CD8-positive, alpha-beta T cell (primary cell): ENCODE measurements at places on chromosomes 6 and 20. TPM values are rescaled to one million over a fixed set of nuclear protein-coding genes. Genes with fewer than 3 reads are reported as not detected.

Gene TBX18
- not detected for total RNA-seq

GRCh38 chr6:133286765-133287164 is 45.6 kb downstream of the EYA4 start:
- DNase-seq = no peak

GRCh38 chr6:10042280-10042679 is 372.6 kb downstream of the TFAP2A start:
- no peak for DNase-seq

GRCh38 chr6:168333491-168333890 is 13.9 kb upstream of the DACT2 start:
- DNase-seq = no peak

DNA sequence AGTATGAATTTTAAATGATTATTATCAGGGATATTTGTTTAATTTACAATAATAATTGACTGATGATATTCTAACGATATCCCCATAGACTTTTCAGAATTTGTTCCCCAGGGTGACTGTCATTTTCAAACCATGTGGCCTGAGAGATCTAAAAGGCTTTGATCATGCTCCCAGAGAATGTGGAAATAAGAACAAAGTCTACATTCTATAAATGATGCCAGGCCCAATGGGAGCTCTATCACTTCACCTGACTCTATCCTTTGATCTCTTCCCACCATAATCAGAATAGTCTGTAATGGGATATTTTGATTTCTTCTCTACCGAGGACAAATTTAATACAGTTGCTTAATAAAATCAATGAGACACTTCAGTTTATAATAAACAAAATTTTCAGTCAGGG is 483.4 kb upstream of the IRAK1BP1 start:
- no peak for DNase-seq

DNA sequence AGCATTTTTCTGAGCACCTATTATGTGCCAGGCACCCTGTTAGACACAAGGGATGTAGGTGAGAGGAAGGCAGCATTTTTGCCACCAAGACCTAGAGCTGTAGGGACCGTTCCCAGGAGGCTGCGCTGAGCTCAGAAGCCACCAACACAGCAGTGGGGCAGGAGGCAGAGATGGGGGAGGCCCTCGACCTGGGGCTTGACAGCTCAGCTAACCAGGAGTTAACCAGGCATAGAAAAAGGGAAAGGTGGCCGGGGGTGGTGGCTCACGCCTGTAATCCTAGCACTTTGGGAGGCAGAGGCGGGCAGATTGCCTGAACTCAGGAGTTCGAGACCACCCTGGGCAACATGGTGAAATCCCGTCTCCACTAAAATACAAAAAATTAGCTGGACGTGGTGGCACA is 29.5 kb downstream of the KIF25 start:
- DNase-seq = no peak

- DNase-seq = no peak
These were observed 118.6 kb downstream of the OGFRL1 start for GRCh38 chr6:71406865-71407860.

Gene SNAP25
- total RNA-seq = not detected

GRCh38 chr6:89536231-89536630 is 102.3 kb downstream of the LYRM2 start:
- no peak for DNase-seq

- no peak for DNase-seq
These were observed 761.7 kb upstream of the FLRT3 start for GRCh38 chr20:15099130-15099529.

Gene PPP1R16B
- 128 TPM for total RNA-seq

DNA sequence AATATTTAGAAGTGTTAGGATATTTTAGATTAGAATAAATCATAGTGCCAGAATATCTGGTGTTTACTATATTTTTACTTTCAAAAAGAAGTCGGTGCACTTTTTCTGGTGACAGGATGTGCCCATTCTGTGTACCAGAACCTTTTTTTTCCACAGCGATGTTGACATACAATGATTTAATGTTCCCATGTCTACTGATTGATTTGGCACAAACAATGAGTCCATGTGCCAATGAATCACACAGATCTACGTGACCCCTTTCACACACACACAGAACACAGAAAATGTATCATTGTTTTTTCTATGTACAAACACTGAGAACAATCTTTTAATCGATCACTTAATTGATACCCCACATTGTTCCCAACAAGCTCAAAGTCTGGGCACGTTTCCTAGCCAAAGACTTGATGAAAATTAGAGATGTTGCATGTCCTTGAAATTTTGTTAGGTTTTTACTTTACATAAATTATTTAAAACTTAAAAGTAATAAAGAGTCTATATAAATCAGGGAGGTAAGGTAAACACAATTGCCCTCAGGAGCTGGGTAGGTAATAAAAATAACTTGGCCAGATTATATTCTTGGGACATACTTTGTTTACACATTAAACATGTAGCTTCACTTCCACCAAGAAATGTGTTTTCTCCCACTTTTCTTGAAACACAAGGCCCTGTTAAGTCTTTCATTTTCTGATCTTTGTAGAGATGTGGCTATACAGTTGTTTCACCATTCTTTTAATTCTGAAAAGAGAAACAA is 36.4 kb upstream of the SOX4 start:
- DNase-seq = no peak

DNA sequence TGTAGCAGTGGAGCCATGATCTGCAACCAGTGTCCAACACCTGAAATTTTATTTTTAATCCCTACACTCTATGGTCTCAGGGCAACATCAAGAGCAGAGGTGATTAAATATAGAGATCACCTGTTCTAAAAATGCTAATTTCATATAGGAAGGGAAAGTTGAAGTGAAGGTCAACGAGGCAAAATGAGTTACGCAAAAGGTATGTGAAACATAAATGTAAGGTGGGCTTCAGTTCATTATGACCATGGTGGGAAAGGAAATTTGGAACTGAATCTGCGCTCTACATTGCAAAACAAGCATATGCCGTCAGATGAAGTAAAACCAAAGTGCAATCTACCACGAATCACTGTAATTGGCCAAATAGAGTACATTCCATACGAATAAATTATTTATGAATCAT is 35.2 kb upstream of the STMND1 start:
- DNase-seq = no peak

DNA sequence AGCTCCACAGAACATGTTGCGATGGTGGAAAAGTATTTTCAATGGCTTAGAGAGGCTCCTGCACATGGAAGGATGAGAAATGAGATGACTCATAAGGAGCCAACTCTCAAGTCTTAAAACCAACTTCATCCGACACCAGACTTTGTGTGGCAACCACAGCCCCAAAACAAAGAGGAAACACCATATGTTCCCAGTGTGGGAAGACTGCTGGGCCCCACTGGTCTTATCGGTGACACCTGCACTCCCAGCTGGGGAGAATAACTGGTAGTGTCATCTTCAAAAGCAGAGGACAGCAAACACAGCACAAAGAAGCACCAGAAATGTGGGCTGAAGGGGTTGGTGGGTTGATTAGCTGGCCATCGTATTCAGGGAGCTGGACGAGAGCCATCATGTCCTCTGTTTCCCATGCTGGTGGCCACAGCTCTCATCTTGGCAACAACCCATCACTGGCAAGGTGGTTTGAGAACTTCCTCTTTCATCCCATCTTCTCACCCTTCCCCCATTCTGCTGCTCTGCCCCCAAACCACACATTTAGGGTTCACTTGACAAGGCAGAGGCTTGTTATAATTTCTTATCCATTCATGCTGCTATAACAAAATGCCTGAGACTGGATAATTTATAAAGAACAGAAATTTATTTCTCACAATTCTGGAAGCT is 46.0 kb upstream of the TASP1 start:
- DNase-seq = no peak

- DNase-seq = no peak
These were observed 6.1 kb upstream of the C6orf58 start for GRCh38 chr6:127570739-127571389.

DNA sequence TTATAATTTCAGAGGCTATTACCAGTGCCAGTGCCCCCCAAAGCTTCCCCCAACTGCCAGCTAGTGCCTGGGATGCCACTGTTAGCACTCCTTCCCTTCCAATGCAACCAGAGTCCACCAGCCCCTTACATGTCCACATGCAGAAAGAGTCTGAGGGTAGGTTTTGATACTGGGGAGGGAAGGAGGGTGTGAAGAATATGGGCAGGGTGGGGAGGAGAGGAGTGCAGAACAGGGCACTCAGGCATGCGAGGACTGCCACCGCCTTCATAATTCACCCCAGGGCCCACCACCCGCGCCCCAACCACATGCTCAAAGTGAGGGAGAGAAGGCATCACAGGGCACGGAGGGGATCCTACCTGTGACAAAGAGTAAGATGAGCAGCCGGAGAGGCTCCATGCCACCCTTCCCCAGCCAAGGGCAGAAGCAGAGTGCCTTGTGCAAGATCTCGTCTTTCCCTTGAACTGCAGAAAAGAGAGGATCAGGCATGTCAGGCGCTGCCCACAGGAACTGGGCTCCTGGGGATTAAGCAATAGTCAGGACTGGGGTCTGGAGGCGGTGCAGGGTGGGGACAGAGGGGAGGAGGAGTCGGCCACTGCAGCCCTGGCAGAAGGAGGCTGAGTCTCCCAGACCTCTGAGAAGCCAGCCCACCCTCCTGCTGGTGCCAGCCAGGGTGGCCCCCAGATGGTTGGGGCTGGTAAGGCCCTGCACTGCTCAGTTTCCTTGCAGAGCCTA is at the start of gene TREM2:
TSS of gene TREM2 (minus strand) at position 430 of the 732 bp plus-strand sequence. CDS start at position 396, 34 bp downstream.
- DNase-seq = no peak

Gene LY6G5B
- total RNA-seq = 30.6 TPM

DNA sequence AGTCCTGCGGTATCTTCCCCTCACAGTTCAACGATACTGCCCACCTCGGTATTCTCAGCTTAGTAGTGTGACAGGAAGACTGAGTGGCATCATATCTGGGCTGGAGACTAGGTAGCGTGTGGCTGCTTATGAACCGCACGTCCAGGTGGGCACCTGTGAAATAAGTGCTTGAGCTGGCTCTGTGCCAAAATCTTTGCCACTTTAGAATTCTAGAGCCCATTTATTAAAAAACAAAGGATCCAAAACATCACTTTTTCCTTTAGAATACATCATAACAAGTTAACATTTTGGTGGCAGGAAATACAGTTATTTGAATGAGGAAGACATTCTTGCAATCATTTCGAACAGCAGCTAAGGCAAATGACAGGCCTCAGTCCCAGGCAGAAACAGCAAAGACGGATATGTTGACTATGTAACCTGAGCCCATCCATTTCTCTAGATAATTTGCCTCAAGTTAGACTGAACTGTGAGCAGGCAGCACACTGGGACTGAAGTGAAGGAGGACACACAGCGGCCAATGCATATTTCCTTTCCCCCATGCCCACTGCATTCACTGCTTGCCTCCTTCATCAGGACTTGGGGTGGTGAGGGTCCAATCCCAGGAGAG is 136.6 kb downstream of the GMDS start:
- DNase-seq = no peak

DNA sequence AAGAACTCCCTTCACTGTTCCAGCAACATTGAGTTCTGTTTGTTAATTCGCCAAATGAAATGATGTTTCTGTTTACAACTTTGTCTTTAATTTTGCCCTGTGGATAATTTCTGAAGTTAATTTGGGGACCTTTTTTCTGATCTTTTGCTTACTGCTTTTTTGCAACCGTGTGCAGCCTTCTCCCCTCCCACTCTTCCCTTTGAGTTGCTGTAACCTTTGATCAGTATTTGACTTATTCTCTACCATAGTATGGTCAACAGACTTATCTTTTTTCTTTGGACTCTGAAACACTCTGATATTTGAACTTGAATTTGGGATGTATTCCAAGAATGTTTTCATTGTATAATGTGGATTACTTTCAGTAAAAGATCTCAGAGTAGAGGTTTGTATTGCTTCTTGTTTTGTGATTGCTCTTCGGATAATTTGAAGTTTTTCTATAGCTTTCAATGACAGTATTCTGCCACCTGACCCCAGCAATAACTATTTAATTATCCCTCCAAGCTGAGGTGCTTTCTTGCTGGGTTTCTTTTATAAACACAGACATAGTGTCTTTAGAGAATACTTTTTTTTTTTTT is 46.2 kb downstream of the LRRN4 start:
- no peak for DNase-seq

Gene GNL1
- total RNA-seq = 148 TPM

DNA sequence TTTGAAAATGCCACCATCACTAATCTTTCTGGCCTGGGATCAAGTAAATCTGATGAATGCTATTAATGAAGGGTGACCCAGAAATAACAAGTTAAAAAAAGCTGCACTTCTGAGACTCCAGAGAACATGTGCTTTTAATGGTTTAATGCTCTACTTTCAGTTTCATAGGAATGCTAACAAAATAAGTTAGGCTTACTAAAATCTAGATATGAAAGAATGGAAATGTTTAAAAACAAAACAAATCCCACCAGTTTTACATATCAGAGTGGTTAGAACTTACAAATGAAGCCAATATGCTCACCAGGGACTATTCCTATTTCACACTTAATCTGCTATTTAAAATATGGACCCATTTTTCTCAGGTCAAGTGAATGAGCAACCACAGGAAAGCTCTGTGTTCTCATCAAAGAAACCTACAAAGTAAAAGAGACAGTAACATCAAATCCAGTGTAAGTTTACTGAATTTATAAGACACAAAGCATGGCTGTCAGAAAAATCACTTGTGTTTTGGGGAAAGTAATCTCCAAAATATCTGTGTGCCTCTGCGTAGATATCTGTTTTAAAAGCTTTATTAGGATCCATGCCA is 40.3 kb downstream of the FYN start:
- no peak for DNase-seq

DNA sequence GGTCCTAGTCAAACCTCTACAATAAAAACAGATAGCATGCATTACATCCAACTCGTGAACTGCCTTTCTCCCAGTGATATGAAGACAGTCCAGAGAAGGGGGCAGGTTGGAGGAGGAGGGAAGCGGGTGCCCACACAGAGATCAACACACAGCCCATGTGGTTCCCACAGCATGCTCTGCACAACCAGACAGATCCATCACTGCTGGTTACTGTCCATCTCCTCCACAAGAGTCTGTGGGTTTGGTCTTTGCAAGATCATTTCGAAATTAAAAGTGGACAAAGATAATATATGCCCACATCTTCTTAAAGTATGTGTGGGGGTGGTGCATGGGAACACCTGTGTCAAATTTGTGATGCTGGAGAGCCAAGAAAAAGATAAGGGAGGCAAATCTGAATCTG is 215.5 kb downstream of the GMDS start:
- DNase-seq = no peak

GRCh38 chr6:50264995-50265571 is 215.4 kb upstream of the DEFB112 start:
- no peak for DNase-seq
